ENCODE measurements at places on chromosomes 2 and 18.

DNA sequence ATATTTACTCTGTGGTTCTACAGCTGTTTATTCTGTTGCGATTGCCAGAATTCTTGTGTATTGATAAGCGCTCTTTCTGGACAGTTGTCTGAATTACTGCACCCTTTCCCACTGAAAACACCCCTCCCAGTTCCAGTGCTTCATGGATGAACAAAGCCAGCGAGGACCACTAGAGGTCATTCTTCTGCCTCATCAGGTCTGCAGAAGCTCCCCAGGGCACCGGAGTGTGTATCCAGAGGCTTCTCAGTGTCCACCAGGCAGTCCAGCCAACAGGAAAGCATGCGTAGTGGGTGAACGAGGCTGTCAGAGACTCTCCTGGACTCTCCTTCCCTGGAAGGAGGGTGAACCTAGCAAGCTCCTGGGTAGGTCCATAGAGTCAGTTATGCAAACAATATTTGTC lies 40.6 kb upstream of the INHBB start:
- no peak for DNase-seq

GRCh38 chr2:151021747-151022452 lies 239.8 kb downstream of the RBM43 start:
- DNase-seq = no peak

- DNase-seq = no peak
These were observed 92.5 kb upstream of the LRATD1 start for GRCh38 chr2:14540015-14540414.

GRCh38 chr2:81853341-81853740 lies 1548.8 kb upstream of the LRRTM1 start:
- peak; percentile 3 for DNase-seq

Measured in urothelium cell line (cell line).